ENCODE measurements at places on chromosomes 7 and 10.

DNA sequence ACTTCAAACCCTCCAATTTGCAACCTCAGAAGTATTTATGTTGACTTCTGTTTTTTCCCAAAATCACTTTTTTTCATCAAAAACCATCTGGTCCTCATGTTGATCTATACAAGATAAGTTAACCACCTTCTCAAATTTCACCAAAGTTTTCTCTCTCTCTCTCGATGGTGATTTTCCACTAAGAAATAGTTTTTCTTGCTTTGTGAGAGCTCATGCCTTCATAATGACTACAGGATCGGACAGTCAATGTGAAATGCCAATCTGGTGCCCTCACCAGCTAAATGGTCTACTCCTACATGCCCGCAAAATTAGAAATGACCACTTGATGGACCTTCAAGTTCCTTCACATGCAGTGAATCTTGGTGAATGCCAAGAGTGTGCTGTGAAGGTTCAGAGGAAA, 40.4 kb downstream of the CNNM1 start:
- DNase-seq: no peak

GRCh38 chr10:20466731-20467130, 430.4 kb downstream of the NEBL start:
- no peak for DNase-seq

DNA sequence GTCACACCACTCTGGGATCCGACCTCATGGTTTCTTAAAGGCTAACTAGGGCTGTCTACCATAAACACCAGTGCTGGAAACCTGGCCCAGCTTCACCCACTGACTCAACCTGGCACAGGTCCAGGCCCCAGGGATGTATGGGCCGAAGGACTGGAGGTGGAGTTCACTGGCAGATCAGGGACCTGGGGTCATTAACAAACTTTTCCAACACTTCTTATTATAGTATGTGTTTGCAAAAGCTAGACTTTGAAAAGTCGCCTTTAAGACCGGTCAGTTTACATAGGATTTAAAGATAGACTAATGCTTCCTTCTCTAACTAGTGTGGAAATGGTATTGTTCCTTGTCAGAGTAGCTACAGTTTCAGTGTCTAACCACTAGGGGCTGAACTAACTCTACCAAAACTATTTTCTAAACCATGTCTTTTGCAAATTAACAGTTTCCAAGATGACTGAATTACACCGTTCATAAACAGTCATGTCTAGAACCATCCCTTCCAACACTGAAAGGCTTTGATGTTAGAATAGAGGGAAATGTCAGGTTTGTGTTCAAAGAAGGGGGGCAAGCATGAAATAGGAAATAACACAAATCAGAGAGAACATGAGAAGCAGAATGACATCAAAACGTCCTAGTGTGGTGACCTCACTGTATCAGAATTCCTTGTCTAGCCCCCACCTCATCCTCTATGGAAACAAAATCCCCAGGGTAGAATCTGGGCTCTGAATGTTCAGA, 29.7 kb downstream of the STN1 start:
- DNase-seq: no peak

DNA sequence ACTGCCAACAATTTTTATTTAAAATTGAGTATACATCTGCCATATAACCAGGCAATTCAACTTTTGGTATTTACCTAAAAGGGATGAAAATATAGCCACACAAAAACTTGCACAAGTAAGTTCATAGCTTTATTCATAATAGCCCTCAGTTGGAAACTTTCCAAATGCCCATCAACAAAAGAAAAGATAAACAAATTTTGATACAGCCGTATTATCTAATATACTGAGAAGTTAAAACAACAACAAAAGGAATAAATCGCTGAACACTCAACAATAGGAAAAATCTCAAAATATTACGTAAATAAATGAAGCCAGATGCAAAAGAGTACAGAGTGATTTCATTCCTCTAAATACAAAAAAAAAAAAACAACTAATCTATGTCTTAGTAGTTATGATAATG, 399.2 kb upstream of the SEMA3D start:
- DNase-seq: no peak

DNA sequence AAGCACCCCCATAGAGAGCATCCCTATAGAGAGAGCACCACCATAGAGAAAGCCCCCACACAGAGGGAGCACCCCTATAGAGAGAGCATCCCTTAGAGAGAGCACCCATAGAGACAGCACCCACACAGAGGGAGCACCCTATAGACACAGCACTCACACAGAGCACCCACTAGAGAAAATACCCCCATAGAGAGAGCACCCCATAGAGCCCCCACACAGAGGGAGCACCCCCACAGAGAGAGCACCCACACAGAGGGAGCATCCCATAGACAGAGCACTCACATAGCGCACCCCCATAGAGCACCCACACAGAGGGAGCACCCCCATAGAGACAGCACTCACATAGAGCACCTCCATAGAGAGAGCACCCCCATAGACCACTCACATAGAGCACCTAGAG, 48.6 kb downstream of the INSIG1 start:
- DNase-seq: no peak

GRCh38 chr10:120336911-120337540, 120.0 kb upstream of the PLPP4 start:
- DNase-seq: no peak

DNA sequence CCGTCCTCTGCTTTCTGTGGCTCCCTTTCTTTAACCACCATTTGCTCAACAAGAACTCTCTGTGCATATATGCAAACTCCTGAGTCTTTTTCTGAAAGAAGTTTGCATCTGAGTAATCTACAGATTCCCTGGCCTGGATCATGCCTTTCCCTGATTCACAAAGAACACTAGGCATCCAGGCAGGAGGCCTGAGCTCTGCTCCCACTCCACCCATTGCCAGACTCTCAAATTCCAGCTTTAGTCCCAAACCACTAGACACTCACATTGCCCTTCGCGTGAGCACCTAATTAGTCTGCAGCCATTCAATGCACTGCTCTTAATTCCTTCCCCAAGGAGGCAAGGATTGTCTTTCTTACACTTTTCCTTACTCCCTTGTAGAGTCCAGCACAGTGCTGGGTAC, 60.9 kb downstream of the ABCC2 start:
- DNase-seq: no peak

DNA sequence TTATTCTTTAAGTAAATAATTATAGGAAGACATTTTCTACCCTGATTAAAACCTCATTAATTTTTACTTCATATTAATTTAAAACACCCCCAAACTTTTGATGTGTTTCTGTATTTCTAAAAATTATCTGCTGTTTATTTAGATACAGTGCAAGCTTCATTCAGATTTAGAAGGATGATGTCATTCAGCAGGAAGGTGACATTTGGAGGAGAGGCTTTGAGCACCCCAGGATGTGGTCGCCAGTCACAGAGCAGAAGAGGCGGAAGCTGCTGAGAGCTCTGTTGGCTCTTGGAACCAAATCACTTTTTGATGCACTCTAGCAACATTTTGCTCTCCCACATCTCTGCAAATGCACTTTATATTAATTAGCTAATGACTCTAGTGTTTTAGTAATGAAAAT, 233.9 kb upstream of the CACNA2D1 start:
- DNase-seq: no peak

All from occipital lobe (tissue), 3 donors.